ENCODE measurements at places on chromosomes 4 and X.

DNA sequence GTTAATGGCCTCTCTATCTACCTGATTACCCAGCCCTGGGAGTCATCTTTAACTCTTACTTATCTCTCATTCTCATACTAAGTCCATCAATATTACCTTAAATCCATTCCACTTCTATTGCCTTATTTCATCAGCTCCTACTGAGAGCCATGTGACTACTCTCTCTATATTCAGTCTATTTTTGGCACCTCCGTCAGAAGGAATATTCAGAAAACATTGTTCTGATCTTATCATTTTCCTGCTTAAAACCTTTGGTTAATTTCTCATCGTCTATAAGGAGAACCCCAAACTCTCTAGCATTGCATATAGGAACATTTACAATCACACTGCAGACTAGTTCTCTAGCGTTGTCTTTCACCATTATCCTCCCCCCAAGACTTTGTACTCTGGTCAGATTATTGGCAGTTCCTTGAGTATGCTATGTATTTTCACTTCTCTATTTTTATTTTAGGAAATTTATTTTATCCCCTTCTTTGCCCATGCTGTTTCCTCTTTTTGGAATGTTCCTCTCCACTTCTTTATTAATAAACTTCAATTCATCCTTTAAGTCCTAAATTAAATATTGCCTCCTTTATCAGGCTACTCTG lies 13.7 kb upstream of the AMMECR1 start:
- ATAC-seq = no peak

- no peak for ATAC-seq
Observed at GRCh38 chrX:109855501-109855900, 122.4 kb upstream of the ACSL4 start.

GRCh38 chr4:169999923-170000322 lies 26.3 kb downstream of the MFAP3L start:
- no peak for ATAC-seq

DNA sequence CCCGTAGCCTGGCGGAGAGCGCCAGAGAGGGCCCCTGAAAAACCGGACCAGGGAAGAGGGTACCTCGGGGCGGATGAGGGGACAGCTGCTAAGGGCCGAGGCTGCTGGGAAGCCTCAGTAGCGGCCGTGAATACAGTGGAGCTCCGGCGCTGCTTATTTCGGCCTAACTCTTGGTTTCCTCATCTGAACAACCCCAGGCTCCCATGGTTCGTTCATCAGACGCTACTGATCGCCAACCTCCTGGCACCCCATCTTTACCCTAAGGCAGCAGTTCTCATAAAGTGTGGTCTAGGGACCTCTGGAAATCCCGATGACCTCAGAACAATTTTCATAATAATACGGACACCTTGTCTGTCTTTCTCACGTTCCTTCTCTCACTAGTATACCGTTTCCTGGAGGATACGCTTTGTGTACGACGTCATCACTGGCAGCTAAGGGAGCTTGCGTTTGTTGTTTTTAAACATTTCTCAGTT lies 645 bp upstream of the RAB28 start:
- peak; percentile 39 for ATAC-seq

- ATAC-seq = no peak
Observed at GRCh38 chr4:158793021-158793420, 24.2 kb downstream of the FNIP2 start.

DNA sequence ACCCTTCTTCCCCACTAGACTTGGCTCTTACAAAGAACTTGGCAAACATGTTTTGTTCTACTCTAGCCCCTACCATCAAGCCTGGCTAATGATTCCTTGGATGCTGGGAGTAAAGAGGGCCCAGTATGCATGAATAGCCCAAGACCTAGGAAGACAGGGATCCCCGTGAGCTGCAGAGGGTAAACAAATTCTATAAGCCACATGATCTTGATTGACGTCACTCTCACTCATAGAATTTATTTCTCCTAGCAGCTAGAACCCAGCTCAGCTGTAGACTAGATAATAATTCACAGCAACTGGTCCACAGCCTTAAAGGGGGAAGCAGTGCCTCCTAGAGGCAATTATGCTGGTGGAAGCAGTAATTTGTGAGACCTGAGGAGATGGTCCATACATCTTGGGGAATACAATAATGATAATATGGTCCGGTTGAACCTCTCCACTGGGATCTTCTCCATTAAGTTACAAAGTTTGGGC lies 16.1 kb upstream of the USO1 start:
- peak; percentile 82 for ATAC-seq

DNA sequence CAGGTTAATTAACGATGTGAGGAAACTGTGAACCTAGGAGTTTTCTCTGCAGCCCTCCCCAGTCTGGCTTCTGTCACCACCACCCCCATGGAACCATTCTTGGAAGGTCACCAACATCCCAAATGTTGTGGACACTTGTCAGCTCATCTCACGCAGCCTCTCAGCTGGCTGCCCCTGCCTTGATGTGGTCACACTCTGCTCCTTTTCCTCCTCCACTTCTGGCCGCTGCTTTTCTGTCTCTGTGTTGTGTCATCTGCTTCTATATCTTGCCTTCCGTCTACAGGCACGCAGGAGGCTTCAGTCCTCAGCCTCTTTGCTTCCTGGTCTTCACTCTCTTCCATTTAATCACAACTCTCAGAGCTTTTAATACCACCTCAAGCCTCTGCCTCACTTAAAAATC lies 371.5 kb upstream of the SLIT2 start:
- ATAC-seq = no peak

DNA sequence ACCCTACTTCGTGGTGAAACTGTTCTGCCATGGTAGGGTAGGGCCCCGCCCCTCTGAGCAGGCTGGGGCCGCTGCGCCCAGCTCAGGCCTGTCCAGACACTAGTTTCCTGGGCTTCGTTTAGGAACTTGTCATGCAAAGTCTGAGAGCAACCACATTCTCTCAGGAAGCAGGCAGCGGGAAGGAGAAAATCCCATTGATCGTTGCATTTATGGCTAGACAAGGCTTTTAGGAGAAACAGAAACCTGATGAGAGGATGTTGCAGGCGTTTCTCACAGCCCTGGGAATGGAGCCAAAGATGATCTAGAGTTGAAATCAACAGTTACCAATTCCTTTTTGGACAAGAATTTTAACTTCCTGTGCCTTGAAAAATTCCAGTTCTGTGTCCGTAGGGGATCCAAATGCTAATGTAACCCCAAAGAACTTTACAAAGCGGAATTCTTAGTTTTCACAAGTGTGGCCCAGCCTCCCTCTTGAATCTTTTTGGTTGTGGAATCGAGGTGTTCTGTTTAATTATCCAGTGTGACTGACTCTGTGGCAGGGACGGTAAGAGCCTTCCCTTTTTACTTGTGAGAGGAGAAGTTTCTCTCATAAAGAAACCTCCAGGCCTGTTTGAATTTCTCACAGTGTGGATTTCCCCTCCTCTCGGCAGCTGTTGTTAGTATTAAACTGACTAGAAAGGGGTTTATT lies 4.5 kb upstream of the CXCL9 start:
- ATAC-seq = peak; percentile 64

DNA sequence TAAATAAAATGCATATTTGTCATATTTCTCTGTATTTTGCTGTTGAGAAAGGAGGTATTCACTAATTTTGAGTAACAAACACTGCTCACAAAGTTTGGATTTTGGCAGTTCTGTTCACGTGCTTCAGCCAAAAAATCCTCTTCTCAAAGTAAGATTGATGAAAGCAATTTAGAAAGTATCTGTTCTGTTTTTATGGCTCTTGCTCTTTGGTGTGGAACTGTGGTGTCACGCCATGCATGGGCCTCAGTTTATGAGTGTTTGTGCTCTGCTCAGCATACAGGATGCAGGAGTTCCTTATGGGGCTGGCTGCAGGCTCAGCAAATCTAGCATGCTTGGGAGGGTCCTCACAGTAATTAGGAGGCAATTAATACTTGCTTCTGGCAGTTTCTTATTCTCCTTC lies 3.3 kb downstream of the HTT start:
- ATAC-seq = no peak

DNA sequence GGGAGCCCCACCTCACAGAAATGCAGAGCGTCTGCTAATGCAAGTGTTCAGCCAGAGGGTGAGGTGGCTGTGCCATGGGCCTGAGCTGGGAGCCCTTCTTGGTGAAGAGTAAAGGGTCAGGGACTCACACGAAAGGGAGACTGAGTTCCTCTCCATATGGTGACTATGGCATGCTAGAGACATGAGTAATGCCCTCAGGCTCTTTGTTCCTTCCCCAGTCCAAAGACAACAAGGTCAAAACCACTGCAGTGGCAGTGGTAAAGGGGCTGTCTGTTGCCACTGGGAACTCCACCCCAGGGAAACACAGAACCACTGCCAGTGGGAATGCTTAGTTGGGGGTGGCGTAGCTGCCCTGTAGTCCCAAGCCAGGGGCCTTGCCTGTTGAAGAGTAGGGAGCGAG lies 22.4 kb downstream of the RAB40AL start:
- no peak for ATAC-seq

DNA sequence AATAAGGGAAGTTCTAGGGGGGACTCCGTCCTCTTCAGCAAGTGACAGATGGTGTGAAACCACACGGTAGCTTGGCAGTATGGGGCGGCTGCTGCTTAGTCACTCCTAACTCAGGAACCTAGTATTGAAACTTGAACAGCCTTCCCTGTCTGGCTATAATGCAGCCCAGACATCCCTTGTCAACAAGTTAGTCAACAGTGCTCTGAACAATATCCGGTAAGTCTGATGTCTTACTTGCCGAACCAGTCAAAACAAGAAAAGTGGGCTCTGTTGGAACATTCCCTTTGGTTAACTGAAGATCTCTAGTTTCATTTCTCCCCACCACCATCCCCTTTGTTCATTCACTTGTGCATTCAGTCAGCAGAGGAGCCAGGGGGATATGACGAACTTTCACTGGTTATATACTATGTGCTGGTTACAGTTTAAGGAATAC lies 18.7 kb upstream of the CXCL13 start:
- peak; percentile 97 for ATAC-seq

GRCh38 chr4:28225050-28225449 lies 1364.4 kb downstream of the STIM2 start:
- no peak for ATAC-seq

- no peak for ATAC-seq
Observed at GRCh38 chr4:45062935-45063545, 336.7 kb upstream of the GNPDA2 start.

DNA sequence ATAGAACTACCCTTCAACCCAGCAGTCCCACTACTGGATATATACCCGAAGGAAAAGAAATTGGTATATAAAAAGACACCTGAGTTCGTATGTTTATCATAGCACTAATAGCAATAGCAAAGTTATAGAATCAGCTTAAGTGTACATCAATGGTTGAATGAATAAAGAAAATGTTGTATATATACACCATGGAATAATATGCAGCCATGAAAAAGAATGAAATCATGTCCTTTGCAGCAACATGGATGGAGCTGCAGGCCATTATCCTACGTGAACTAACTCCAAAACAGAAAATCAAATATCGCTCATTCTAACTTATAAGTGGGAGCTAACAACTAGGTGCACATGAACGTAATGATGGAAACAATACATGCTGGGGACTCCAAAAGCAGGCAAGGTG lies 143.5 kb upstream of the GK2 start:
- ATAC-seq = no peak

Measured in activated T-helper 17 cell treated with anti-CD3 and anti-CD28 coated beads, Interleukin-2, amount 50 U/mL, for 72 hours (primary cell).